ENCODE measurements at places on chromosomes 1 and 21. TPM values are rescaled to one million over a fixed set of nuclear protein-coding genes. Genes with fewer than 3 reads are reported as not detected.

SPATA21 gene
- not detected for total RNA-seq

ST6GALNAC3 gene
- total RNA-seq = 3.6 TPM

TIE1 gene
- total RNA-seq = not detected

MYBPH gene
- total RNA-seq = not detected

PHLDA3 gene
- total RNA-seq = 0.60 TPM

GRCh38 chr1:246647113-246647512, 77.1 kb upstream of the SCCPDH start:
- peaks cover 16% of the 10 kb centered on the region for H3K4me1 ChIP-seq
- peak overlapping the region; percentile 2 for H3K27ac ChIP-seq
- no peaks in the 10 kb centered on the region for H3K27me3 ChIP-seq
- H3K36me3 ChIP-seq = peaks cover 84% of the 10 kb centered on the region

- H3K4me1 ChIP-seq = peaks cover 5% of the 10 kb centered on the region
- peaks cover 19% of the 10 kb centered on the region for H3K27me3 ChIP-seq
- no peak overlapping the region for H3K4me3 ChIP-seq
- no peak overlapping the region for H3K27ac ChIP-seq
- peaks cover 8% of the 10 kb centered on the region for H3K36me3 ChIP-seq
Observed at GRCh38 chr1:41343790-41344699, 17.2 kb upstream of the FOXO6 start.

DNA sequence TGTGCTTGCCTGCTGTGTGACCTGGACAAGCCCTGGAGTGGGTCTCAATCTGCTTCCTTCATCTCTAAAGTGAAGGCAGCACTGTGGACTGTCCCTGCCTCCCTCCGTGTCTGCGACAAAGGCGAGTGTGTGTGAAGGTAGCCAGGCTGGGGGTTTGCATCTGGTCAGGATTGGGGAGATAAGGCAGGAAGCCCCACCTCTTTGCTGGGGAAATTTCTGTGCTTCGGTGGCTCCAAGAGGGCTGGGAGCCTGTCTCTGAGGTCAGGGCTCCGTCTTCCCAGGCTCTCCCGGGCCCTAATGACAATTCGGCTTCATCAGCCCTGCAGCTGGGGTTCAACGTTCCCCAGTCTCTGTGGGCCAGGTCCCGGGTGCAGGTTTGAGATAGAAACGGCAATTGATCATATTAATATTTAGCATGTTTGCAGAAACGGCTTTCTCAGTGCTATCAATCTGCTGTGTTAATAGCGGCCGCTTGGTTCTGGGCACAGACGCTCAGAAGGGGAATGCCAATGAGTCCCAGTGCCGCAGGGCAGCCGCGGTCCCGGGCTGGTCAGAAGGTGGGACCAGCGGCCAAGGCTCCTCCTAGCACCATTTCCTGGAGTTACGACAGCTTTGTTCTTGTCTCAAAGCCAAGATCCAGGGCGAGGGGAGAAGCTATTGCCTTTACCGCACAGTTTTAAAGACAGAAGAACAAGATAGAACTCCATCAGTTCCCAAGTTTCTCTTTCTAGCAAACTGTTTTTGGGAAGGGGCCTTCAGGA, 105.7 kb downstream of the PRDM16 start:
- no peaks in the 10 kb centered on the region for H3K36me3 ChIP-seq
- no peak for DNase-seq
- H3K4me3 ChIP-seq = no peak overlapping the region
- H3K27me3 ChIP-seq = peaks cover 45% of the 10 kb centered on the region

DNA sequence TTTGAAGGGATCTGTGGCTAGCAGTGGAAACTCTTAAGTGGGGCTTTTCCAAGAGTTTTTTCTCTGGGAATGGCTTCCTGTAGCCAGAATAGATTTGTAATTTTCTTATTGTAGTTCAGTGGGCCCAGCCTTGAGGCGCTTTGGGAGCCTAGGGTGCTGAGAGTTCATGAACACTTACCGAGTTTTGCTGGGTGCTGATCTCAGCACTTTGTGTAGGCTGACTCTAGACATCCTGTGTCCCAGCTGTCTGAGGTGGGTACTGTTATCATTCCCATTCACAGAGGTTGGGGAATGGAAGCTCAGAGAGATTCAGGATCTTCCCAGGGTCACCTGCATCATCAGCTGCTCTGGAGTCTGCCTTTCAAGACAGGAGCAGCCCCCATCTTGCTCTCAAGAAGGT, 7.0 kb downstream of the PPFIA4 start:
- H3K4me1 ChIP-seq = no peaks in the 10 kb centered on the region
- DNase-seq = no peak
- H3K27me3 ChIP-seq = peaks cover 4% of the 10 kb centered on the region

GRCh38 chr1:186016856-186017255, 282.7 kb downstream of the HMCN1 start:
- H3K4me1 ChIP-seq = no peaks in the 10 kb centered on the region
- no peak overlapping the region for H3K4me3 ChIP-seq
- H3K27ac ChIP-seq = no peak overlapping the region

DNA sequence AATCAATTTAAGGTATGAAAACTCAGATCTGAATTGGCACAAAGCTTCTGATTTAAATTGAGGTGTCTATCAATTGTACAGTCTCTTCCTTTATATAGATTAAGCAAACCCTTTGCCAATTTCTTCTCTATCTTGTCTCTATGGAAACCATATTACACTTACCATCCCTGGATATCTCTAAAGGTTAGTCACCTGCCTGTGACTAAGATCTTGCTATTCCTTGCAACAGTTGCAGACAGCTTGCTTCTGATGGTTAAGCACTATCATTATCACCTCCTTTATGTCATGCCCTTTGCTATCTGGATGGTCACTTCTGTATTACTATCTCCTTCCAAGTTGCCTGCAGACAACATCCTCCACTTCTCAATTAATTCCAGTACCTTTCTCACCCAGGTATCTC, 998.6 kb upstream of the B3GALT2 start:
- no peak overlapping the region for H3K4me3 ChIP-seq
- no peaks in the 10 kb centered on the region for H3K27me3 ChIP-seq
- peaks cover 6% of the 10 kb centered on the region for H3K4me1 ChIP-seq
- no peak for DNase-seq
- H3K36me3 ChIP-seq = no peaks in the 10 kb centered on the region
